Cardiac muscle cell (in vitro differentiated cells and primary cell): ENCODE measurements at places on chromosomes 6 and 20. TPM values are rescaled to one million over a fixed set of nuclear protein-coding genes. Genes with fewer than 3 reads are reported as not detected.

Gene SNAI1
- 6.3 and 13.4 TPM in 2 replicates for total RNA-seq

Gene JPH2
- total RNA-seq: 154 and 205 TPM in 2 replicates

Gene LCA5
- 3.5 and 5.9 TPM in 2 replicates for total RNA-seq

Gene ARMC2
- 1.2 and 2.6 TPM in 2 replicates for total RNA-seq

Gene FOXS1
- total RNA-seq: 0.07 and 0.83 TPM in 2 replicates

Gene ATP9A
- 15.2 and 16.9 TPM in 2 replicates for total RNA-seq

Gene CLPSL2
- not detected in 2 replicates for total RNA-seq

DNA sequence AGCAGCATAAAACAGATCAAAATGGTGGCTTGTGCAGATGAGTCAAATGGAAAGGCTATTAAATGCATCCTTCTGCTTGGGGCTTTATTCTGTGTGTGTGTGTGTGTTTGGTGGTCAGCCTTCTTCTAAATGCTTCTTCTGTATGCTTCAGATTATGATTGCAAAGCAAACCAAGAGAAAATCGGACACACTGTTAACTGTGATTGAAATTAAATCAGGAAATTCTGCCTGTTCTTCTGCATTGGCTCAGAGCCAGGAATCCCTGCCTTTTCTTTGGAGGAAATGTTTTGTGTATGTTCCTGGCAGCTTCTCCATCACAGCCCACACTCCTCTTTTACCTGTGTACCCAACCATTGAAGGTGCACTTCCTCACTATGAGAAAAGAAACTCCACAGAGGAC, 22.3 kb upstream of the PDE10A start:
- H3K27ac ChIP-seq: no peak overlapping the region
- H3K27me3 ChIP-seq: no peaks in the 10 kb centered on the region
- H3K4me3 ChIP-seq: no peak overlapping the region
- DNase-seq: no peak
- no peaks in the 10 kb centered on the region for H3K36me3 ChIP-seq

GRCh38 chr6:83868639-83869038, 9.2 kb downstream of the CYB5R4 start:
- H3K4me1 ChIP-seq: no peaks in the 10 kb centered on the region
- no peak overlapping the region for H3K4me3 ChIP-seq
- DNase-seq: peak; percentile 58

- no peaks in the 10 kb centered on the region for H3K27me3 ChIP-seq
- H3K4me1 ChIP-seq: no peaks in the 10 kb centered on the region
Measured at GRCh38 chr20:3603108-3603507, 60.1 kb downstream of the GFRA4 start.

DNA sequence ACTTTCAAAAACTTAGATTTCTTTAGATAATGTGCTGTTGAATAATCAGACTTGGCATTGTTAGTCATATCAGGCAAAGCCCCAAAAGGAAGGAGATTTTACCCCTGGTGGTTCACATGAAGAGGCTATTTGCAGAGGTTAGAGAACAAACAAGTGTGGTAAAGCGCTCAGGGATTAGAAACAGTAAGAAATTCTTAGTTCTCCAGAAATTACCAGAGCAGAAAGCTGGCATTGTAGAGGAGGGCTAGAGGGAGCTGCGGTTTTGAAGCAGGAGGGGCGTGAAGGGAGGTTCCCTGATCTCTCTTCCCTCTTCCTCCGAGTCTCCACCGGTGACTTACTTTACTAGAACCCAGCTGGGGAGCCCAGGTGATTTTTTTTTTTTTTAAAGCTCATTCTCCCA, 10.2 kb downstream of the MYO6 start:
- no peak overlapping the region for H3K4me3 ChIP-seq
- no peak for DNase-seq
- H3K4me1 ChIP-seq: no peaks in the 10 kb centered on the region
- H3K36me3 ChIP-seq: no peaks in the 10 kb centered on the region
- no peak overlapping the region for H3K27ac ChIP-seq
- H3K27me3 ChIP-seq: no peaks in the 10 kb centered on the region

- DNase-seq: peak; percentile 90
- no peaks in the 10 kb centered on the region for H3K36me3 ChIP-seq
- no peaks in the 10 kb centered on the region for H3K27me3 ChIP-seq
- H3K4me1 ChIP-seq: peaks cover 30% of the 10 kb centered on the region
Measured at GRCh38 chr20:10603971-10604864, 69.6 kb downstream of the JAG1 start.

- no peaks in the 10 kb centered on the region for H3K36me3 ChIP-seq
- H3K4me1 ChIP-seq: no peaks in the 10 kb centered on the region
- no peak overlapping the region for H3K27ac ChIP-seq
- H3K27me3 ChIP-seq: no peaks in the 10 kb centered on the region
- H3K4me3 ChIP-seq: no peak overlapping the region
Measured at GRCh38 chr6:123879749-123880148, 76.1 kb downstream of the NKAIN2 start.

GRCh38 chr6:108368431-108369030, 73.7 kb downstream of the AFG1L start:
- no peak overlapping the region for H3K27ac ChIP-seq
- DNase-seq: no peak
- H3K36me3 ChIP-seq: no peaks in the 10 kb centered on the region

DNA sequence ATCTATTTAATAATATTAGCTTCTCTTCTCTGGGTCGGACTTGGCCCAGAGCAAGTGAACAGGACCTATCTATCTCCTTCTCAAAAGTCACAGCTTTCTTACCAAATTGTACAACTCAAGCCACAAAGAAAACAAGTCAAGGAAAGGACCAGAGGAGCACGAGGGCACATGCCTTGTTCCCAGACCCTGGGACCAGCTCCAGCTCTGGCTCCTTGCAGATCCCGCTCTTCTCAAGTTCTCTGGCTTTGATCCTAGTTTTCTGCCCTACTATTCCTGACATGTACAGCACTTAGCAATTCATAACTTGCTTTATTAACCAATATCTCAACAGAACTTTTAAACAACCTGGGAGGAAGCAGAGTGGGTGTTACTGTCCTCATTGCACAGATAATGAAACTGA, 185.9 kb downstream of the ESR1 start:
- no peak for DNase-seq
- H3K27ac ChIP-seq: no peak overlapping the region
- H3K27me3 ChIP-seq: no peaks in the 10 kb centered on the region
- H3K4me3 ChIP-seq: no peak overlapping the region
- H3K36me3 ChIP-seq: no peaks in the 10 kb centered on the region
- no peaks in the 10 kb centered on the region for H3K4me1 ChIP-seq

GRCh38 chr6:159059141-159059540, 14.3 kb upstream of the TAGAP start:
- no peaks in the 10 kb centered on the region for H3K27me3 ChIP-seq
- no peak overlapping the region for H3K27ac ChIP-seq
- no peaks in the 10 kb centered on the region for H3K4me1 ChIP-seq
- H3K36me3 ChIP-seq: no peaks in the 10 kb centered on the region

DNA sequence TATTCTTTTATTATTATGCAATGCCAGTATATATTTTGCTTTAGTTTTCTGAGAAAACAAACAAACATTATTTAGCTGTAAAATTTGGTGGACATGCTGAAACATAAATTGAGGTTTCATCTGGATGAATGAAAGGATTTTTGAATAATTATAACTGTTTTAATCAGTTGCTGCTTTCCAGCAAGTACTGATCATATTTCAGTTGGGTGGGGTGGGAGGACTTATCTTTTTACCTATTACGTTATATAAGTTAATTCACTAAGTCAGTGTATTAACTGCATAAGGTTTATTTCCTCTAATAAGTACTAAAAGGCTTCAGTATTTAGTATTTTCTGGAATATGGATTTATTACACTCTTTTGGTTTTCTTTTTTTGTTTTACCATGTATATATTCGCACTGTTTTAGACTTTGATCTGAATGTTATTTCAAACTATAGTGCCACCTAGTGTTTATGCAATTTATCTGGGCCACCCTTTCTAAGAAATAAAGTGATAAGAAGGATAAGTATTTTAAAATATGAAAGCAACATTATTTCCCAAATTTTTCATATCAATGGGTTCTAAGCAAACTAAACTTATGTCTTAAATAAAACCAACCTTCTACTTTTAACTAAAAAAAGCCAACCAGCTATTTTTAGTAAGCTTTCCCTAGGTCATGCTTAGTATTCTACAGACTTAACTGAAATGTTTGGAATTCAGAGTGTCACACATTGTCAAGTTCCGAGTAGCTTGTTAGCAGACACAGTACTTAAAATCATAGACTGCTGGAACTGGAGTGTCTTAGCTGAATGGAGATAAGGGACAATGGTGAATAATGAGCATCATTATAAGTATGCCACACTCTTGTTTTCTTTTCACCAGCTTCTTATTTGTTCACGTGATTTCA, 105.4 kb upstream of the MCHR2 start:
- DNase-seq: peak; percentile 47
- peak overlapping the region; percentile 37 for H3K27ac ChIP-seq
- no peaks in the 10 kb centered on the region for H3K27me3 ChIP-seq
- no peak overlapping the region for H3K4me3 ChIP-seq

- peaks cover 34% of the 10 kb centered on the region for H3K4me1 ChIP-seq
- DNase-seq: peak; percentile 75
- no peaks in the 10 kb centered on the region for H3K36me3 ChIP-seq
- H3K4me3 ChIP-seq: no peak overlapping the region
- H3K27ac ChIP-seq: peak overlapping the region; percentile 76
- no peaks in the 10 kb centered on the region for H3K27me3 ChIP-seq
Measured at GRCh38 chr6:46053039-46053933, 37.6 kb upstream of the CLIC5 start.

DNA sequence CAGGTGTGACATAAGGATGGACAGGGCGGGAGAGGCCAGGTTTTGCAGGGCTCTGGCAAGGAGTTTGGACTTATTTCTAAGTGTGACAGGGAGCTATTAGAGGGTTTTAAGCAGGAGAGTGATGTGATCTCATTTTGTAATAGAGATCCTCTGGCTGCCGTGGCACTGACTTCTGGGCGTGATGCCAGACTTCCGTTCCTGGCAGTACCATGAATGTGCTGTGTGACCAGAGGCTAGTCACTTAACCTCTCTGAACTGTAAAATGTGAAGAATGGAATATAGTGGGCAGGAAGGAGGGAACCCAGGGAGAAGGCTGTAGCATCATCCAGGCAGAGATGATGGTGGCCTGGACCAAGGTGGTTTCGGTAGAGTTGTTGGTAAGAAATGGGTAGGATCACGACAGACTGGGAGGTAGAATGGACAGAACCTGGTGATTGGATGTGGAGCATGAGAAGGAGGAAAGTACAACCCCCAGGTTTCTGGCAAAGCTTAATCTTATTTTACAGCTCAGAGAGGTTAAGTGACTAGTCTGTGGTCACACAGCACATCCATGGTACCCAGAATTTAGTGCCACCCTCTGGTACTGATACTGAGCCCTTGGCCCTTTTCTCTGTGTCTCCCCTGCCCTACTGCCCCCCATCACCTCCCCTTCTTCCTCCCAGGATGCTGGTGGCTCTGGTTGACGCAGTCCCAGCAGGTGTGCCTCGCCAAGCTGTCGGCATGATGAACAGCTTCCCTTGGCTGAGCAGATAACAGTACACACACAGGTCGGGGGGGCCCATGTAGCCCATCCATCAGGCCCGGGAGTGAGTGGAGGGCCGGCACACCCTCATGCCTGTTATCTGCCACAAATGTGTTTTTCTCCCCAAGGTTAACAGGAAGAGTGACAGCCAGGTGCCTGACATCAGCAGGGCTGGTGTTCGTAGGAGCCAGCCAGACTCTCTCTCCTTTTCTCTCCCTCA, 52.9 kb upstream of the CTNNBL1 start:
- H3K4me1 ChIP-seq: no peaks in the 10 kb centered on the region
- H3K27me3 ChIP-seq: no peaks in the 10 kb centered on the region
- H3K4me3 ChIP-seq: no peak overlapping the region

DNA sequence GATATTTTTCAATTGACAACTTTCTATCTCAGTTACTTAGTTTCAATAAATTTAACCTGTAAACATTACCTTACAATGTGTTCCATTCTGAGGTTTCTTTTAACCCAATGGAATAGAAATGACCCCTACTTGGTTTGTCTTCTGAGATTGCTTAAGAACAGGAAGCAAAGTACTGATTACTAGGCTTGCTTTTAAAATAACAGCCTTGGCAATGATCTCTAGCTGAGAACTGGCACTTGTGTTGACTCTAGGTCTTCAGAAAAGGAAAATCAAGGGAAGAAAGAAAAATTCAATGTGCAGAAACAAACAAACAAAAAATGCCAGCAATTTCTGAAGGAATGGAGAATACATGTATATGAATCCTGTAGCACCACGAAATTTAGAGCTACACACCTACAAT, 66.1 kb downstream of the SYNE1 start:
- peak; percentile 72 for DNase-seq
- no peaks in the 10 kb centered on the region for H3K27me3 ChIP-seq
- no peak overlapping the region for H3K27ac ChIP-seq
- H3K4me1 ChIP-seq: no peaks in the 10 kb centered on the region
- no peak overlapping the region for H3K4me3 ChIP-seq

DNA sequence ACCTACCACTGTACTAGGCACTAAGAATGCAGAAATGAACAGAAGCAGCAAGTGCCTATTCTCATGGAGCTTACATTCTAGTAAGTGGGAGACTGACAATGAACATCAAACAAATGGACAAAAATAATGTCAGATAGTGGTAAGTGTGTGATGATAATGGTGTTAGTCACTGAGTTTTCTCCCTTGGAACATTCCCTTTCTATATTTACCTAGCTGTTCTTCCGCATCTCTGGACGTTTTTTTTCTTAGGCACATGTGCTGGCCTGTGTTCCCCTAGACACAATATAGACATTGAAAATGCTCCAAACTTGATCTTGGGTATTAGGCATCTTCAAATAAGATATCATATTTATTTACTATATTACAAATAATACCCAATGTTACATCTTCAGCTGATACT, 218.1 kb upstream of the GJE1 start:
- H3K4me3 ChIP-seq: no peak overlapping the region
- no peak for DNase-seq
- H3K27ac ChIP-seq: no peak overlapping the region
- H3K36me3 ChIP-seq: no peaks in the 10 kb centered on the region
- no peaks in the 10 kb centered on the region for H3K4me1 ChIP-seq

- no peak for DNase-seq
- no peak overlapping the region for H3K27ac ChIP-seq
- no peaks in the 10 kb centered on the region for H3K36me3 ChIP-seq
- H3K27me3 ChIP-seq: no peaks in the 10 kb centered on the region
Measured at GRCh38 chr6:39263303-39264037, 34.2 kb upstream of the KCNK5 start.

- H3K27me3 ChIP-seq: no peaks in the 10 kb centered on the region
- no peak for DNase-seq
- no peak overlapping the region for H3K27ac ChIP-seq
- H3K4me3 ChIP-seq: no peak overlapping the region
Measured at GRCh38 chr6:31203345-31203979, 33.0 kb upstream of the POU5F1 start.

GRCh38 chr20:50587291-50587961, 77.2 kb downstream of the PTPN1 start:
- peaks cover 17% of the 10 kb centered on the region for H3K36me3 ChIP-seq
- no peak overlapping the region for H3K27ac ChIP-seq
- no peaks in the 10 kb centered on the region for H3K27me3 ChIP-seq
- no peak overlapping the region for H3K4me3 ChIP-seq
- DNase-seq: no peak

- H3K27me3 ChIP-seq: no peaks in the 10 kb centered on the region
- H3K4me1 ChIP-seq: no peaks in the 10 kb centered on the region
- H3K27ac ChIP-seq: no peak overlapping the region
- no peaks in the 10 kb centered on the region for H3K36me3 ChIP-seq
- no peak for DNase-seq
- no peak overlapping the region for H3K4me3 ChIP-seq
Measured at GRCh38 chr20:7302250-7302649, 534.8 kb downstream of the BMP2 start.
